ENCODE measurements at places on chromosomes 1 and 21. TPM values are rescaled to one million over a fixed set of nuclear protein-coding genes. Genes with fewer than 3 reads are reported as not detected.

Gene CITED4
- 2.6 TPM for total RNA-seq

Gene SELE
- total RNA-seq = not detected

Gene DISP1
- total RNA-seq = 3.1 TPM

Gene NPHS2
- total RNA-seq = not detected

Gene TINAGL1
- 3.0 TPM for total RNA-seq

Gene B3GALT5
- total RNA-seq = under 0.01 TPM

Gene LYPD8
- not detected for total RNA-seq

Gene SMCP
- 0.17 TPM for total RNA-seq

Gene CHIT1
- not detected for total RNA-seq

Gene PDC
- not detected for total RNA-seq

Gene TFF3
- total RNA-seq = not detected

Gene FMO2
- total RNA-seq = 125 TPM

Gene ATP1A4
- total RNA-seq = 0.26 TPM

Gene CDKN2C
- total RNA-seq = 19.8 TPM

Gene DNAJC28
- total RNA-seq = 2.3 TPM

Gene TBX19
- 0.26 TPM for total RNA-seq

Gene CRYAA
- not detected for total RNA-seq

Gene DNALI1
- 5.0 TPM for total RNA-seq

Gene KRTAP13-2
- total RNA-seq = not detected

Gene CFAP410
- 7.1 TPM for total RNA-seq

Gene ASCL5
- total RNA-seq = under 0.01 TPM

Gene BEND5
- total RNA-seq = 0.77 TPM

Gene ADGRB2
- total RNA-seq = 7.4 TPM

Gene KRTAP7-1
- total RNA-seq = not detected

Gene LENEP
- total RNA-seq = 0.26 TPM

Gene SLAMF1
- total RNA-seq = not detected

Gene CYP4A11
- total RNA-seq = not detected

Gene CA14
- not detected for total RNA-seq
